Stimulated activated CD8-positive, alpha-beta memory T cell treated with anti-CD3 and anti-CD28 coated beads, Interleukin-7, amount 100 ng/mL, for 1 hour (primary cell): ENCODE measurements at places on chromosomes 5 and 9.
A peak's percentile ranks its signal among the peaks of the same experiment; 100 is the strongest.

GRCh38 chr5:175675873-175676272 is 18.0 kb downstream of the HRH2 start:
- no peak for DNase-seq

DNA sequence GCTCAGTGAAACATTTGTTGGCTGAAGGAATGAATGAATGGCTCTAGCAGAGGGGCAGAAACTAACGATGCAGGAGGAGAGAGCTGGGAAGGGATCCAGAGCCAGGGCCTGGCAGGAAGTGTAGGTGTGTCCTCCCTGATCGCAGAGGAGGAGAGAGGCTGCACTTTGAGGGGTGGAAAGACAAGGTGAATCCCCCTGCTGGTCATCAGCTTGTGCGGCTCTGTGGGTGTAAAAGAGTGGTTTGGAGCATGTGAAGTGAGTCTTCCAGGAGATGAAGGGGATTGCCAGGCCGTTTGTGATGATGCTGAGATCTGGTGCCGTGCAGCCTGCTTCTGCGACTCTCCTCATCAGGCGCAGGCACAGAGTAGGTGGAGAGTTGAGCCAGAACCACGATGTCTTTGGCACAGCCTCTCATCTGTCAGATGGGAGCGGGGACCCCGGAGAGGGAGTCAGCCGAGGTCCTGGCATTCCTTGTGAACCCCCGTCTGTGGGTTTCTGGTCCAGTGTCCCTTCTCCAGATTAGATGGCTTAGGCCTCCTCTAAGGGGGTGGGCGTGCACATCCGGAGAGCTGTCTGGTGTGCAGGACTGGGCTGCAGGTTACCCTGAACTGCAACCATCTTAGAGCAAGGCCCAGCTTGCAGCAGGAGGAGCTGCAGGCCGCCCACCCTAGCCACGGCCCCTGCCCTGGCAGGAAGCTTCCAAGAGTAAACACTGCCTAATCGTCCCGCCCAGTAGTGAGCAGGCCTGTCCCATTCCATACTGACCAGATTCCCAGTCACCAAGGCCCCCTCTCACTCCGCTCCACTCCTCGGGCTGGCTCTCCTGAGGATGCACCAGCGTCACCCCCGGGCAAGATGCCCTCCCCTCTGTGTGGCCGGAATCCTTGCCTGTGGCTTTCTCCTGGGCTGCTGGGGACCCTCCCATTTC is at the start of gene ADAMTS13:
ADAMTS13 (plus strand) TSS at position 753 of the 928 bp plus-strand sequence; CDS start at position 830, 77 bp downstream.
- no peak for DNase-seq

- DNase-seq, result no peak
Observed at GRCh38 chr5:72122602-72123001, 15.3 kb downstream of the MAP1B start.

- no peak for DNase-seq
Observed at GRCh38 chr5:170817195-170817594, 33.7 kb downstream of the GABRP start.

- DNase-seq, result no peak
Observed at GRCh38 chr9:129702589-129703520, 37.4 kb downstream of the PRRX2 start.

- no peak for DNase-seq
Observed at GRCh38 chr9:30977965-30978364, 1406.5 kb upstream of the ACO1 start.

DNA sequence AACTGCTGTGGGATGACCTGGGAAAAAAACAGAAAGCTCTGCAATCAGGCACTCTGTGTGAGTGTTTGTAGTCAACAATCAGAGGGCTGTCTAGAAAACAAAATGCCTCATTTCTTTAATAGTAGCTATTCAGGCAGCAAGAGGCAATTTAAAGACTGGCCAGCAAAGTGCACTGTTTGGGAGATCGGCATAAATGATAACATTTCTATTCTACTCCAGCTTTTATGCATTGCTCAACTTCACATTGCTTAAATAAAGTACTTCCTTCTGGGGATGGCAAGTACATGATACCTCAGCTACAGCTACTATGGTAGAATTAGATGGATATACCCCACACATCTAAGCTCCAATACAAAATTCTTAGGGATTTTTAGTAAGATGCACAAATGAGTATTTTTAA is 193.1 kb downstream of the DCP2 start:
- no peak for DNase-seq

- DNase-seq, result no peak
Observed at GRCh38 chr9:38196714-38197113, 127.7 kb upstream of the SHB start.

- no peak for DNase-seq
Observed at GRCh38 chr5:141714542-141715310, 32.7 kb upstream of the ARAP3 start.

- no peak for DNase-seq
Observed at GRCh38 chr9:122131401-122132001, 28.1 kb downstream of the NDUFA8 start.

GRCh38 chr5:8436924-8437323 is 568.0 kb downstream of the MTRR start:
- DNase-seq, result no peak

DNA sequence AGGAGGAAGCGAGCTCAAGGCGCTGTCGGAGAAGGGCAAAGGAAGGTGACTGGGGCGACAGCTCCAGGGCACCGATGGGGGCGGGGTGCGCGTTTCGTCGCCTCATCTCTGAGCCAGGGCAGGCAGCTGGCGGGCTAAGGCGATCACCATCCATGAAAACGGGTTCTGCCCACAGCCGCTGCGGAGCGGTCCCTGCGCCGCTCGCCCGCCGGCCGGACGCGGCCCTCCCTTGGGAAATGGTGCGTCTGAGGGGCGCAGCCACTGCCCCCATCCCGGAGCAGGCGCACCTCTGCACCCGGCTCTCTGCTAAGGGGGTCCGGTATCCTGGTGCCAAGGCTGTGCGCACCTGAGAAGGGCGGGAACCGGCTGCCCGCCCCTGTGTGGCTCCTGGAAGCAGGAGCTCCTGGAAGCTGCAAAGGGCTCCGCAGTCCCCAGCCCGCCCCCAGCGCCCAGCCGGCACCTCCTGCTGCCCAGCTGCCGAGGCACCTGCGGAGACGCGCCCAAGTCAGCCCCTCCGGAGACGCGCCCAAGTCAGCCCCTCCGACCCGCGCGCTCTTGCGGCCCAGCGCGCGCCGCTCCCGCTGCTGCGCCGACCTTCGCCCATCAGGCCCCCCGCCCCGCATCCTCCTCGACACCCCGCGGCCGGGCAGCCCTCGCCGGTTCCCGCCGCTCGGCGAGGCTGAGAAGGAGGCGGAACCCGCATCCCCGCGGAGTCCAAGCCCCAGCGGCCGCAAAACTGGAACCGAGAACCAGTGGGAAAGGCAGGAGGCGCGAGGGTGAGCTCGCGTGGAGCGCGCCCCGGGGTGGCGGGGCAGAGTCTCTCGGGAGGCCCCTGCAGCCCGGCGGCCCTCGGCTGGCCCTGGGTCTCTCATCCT is 757 bp downstream of the ANKRD34B start:
- no peak for DNase-seq

DNA sequence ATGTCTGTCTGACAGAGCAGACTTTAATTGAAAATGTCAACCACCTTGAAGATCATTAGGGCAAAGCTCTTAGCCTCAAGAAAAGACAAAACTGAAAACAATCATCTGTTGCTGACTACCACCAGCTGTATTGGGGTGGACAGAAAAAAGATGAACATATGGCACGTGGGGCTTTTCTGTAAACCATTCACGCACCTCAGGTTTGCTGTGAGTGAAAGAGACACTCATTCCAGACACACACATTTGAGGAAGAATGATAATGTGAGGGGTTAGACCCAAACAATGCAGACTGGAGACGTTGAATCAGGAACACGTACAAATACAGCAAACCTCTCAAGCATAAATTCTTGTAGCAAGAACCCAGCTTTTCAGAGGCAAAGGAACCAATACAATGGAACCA is 158.7 kb downstream of the EBF1 start:
- DNase-seq, result no peak

- DNase-seq, result no peak
Observed at GRCh38 chr9:119412399-119412798, 43.2 kb upstream of the BRINP1 start.

- DNase-seq, result no peak
Observed at GRCh38 chr5:132270335-132270665, 12.8 kb downstream of the PDLIM4 start.

- no peak for DNase-seq
Observed at GRCh38 chr5:69000216-69000919, 93.4 kb upstream of the SLC30A5 start.

DNA sequence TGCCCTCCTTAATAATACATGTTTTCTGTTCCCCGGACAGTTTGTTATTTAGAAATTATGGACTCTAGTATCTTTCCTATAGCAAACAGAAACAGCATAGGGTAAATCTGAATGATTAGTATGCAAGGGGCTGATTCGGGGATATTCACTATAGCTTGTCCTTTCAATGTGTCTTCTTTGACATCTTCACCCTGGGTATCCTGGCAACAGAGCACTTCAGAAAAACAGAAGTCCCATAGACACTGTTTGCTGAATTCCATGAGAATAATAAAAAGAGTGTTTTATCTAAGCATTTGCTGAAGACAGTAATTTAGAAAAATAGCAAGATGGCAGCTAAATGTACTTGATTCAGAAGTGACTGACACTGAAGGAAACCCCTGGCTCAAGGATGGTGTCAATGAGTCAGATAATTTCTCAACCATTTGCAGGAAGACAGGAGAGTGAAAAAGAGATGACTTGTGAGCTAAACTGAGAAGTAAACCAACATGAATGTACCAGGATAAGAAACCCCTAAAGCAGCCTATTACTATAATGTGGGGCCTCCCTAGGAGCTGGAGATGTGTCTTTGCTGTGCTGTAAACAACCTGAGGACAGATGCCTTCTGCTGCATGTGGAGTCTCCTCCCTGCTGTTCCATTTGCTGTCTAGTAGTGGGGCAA is 246.2 kb downstream of the MAN2A1 start:
- no peak for DNase-seq

DNA sequence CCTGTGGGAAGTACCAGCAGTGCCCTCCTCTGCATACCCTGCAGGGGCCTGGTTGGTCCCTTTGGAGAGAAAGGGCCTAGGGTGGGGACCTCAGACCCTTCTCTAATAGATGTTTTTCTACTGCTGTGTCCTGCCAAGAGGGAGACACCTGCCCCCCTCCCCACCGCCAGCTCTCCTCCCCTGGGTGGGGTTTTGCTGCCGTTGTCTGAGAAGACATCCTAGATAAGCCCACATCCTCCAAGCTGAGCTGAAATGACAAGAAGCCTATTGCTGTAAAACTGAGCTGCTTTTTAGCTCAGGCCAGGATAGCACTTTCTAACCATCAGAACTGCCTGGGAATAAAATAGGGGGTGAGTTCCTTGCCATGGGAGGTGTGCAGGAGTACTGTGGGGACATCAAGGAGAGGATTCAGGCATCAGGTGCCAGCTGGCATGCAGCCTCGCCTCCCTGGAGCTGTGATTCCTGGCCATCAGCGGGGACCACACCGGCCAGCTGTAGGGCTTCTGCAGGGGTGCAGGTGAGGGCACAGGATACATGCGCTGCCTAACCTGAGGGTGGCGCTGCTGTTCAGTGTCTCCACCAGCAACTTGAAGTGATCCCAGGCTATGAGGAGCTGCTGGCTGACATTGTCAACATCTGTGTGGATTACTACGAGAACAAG is 37.9 kb downstream of the CYFIP2 start:
- DNase-seq, result no peak

- no peak for DNase-seq
Observed at GRCh38 chr9:134360897-134361296, 34.6 kb downstream of the RXRA start.

GRCh38 chr5:76099756-76100155 is 16.6 kb downstream of the SV2C start:
- DNase-seq, result no peak

DNA sequence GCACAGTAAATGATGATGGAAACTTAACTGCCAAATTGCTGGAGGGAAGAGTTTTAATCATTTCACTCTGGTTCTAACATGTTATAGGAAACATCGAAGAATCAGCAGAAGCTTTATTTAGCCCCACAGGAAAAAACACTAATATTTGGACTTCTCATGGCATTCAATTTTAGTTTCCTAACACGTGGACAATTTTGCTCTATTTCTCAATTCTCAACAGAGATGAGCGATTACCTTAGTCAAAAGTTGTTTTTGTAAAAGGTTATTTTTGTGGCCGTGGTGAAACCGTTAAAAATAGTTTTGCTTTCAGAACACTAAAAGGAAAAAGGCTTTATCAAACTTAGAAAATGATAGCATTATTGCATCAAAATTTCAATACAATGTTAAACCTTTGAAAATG is 235.2 kb downstream of the PLK2 start:
- no peak for DNase-seq

- DNase-seq, result no peak
Observed at GRCh38 chr5:157520911-157521703, 54.5 kb downstream of the ADAM19 start.

GRCh38 chr5:51968756-51969155 is 585.5 kb downstream of the ISL1 start:
- DNase-seq, result no peak

GRCh38 chr9:99071313-99072039 is 33.4 kb upstream of the TGFBR1 start:
- no peak for DNase-seq

GRCh38 chr9:98074115-98074990 is 17.8 kb downstream of the NANS start:
- peak; percentile 55 for DNase-seq

DNA sequence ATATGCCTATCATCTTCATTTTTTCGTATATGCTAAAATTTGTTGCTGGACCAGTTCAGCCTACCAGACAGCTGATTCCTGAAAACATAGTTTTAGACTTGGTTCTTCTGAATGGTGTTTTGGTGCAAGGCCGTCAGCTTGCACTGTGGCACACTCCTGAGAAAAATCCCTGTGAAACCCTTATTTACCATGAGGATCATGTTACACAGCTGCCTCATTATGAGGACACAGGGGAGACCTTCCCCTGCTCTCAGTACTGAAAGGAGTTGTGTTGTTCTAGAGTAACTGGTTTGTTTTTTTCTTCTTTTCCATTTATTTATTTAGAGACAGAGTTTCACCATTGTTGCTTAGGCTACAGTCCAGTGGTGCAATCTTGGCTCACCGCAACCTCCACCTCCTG is 37.6 kb downstream of the MAST4 start:
- no peak for DNase-seq

DNA sequence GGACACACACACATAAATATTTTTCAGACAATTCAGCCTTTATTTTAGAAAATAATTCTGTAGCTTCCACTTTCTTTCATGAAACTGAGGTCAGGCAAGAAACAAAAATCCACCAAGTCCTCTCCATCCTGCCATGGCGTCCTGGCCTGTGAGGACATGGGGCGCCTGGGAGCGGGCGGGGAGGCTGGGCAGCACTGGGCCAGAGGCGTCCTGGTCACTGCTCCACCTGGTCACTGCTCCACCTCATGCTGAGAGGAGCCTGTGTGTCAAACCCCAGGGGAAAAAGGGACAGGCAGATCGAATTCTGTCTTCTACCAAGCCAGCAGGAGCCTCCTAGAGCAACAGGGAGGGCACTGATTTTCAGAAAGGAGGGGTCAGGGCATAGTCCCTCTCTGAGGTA is 12.1 kb downstream of the MGAT1 start:
- no peak for DNase-seq

- no peak for DNase-seq
Observed at GRCh38 chr9:71793386-71794105, 25.2 kb upstream of the CEMIP2 start.

- DNase-seq, result no peak
Observed at GRCh38 chr5:142906863-142907671, 136.9 kb downstream of the ARHGAP26 start.
